Brain (organoid and tissue), 16 donors: ENCODE measurements at places on chromosomes 6 and 20.

DNA sequence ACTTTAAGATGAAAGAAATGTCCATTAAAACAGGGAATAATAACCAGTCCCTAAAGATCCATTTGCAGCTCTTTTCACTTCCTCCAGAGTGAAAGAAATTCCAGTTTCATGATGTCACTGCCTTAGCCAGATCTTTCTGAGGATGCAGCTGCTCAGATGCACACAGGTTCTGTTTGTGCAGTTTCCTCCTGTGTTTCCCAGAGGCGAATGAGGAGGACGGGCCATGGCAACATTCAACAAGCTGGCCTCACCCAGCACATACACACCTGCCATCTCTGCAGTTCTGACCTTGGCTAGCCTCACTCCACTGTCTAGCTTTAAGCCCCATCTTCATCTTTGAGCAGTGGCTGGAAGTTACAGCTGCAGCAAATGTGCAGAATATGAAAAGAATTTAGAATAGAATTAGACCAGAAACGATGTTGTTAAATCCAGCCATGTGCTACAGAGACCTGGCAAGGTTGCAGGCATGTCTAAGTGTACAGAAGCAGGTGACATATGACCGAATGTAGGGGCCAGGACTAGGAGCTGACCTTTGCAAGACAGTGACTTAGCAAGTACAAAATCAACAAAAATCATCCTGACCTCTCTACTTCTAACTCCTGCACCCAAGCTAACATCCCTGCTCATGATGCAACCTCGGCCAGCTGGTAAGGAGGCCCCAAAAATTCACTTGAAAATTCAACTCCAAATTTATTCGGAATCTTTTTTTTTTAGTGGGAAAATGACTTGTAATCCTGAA lies 35.0 kb downstream of the FAM50B start:
- peak; percentile 42 for DNase-seq

DNA sequence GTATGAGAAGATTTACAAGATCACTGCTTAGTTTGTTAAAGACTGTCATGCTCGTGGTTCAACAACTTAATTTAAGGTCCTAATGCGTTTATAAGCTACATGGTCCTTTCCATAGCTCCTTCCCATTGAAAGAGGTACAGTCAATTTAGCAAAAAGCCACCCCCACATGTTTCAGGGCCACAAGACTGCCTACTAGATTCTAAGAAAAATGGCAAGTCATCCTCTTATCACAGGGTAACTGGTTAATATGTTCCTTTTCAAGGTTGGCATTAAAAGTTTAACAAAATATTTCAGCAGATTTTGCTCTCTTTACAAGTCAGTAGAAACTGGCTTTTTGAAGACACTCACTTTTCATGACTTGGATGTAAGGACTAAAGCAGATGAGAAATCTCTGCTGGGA lies 15.7 kb downstream of the GSTA3 start:
- no peak for DNase-seq

GRCh38 chr6:168376120-168376519 lies 56.5 kb upstream of the DACT2 start:
- no peak for DNase-seq

DNA sequence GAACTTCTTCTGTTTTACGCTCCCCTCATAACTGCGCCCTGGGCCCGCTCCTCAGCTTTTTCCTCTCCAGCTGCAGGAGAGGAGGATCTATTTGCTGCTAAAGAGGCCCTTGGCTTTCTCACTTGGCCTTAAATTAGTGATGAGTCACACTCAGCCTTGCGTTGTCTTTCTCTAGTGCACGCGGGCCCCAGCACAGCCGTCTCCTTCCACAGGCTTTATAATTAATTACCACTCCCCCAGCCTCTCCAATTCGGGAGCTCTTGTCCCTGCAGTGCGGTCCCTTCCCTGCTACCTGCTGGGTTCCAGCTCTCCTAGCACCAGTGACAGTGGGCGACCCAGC lies 25.2 kb downstream of the PACSIN1 start:
- no peak for DNase-seq

- no peak for DNase-seq
Observed at GRCh38 chr6:49151461-49151860, 311.6 kb downstream of the MMUT start.

- no peak for DNase-seq
Observed at GRCh38 chr6:120378582-120379220, 955.6 kb downstream of the TBC1D32 start.

GRCh38 chr6:167799033-167799821 lies 27.5 kb upstream of the AFDN start:
- peak; percentile 83 for DNase-seq

DNA sequence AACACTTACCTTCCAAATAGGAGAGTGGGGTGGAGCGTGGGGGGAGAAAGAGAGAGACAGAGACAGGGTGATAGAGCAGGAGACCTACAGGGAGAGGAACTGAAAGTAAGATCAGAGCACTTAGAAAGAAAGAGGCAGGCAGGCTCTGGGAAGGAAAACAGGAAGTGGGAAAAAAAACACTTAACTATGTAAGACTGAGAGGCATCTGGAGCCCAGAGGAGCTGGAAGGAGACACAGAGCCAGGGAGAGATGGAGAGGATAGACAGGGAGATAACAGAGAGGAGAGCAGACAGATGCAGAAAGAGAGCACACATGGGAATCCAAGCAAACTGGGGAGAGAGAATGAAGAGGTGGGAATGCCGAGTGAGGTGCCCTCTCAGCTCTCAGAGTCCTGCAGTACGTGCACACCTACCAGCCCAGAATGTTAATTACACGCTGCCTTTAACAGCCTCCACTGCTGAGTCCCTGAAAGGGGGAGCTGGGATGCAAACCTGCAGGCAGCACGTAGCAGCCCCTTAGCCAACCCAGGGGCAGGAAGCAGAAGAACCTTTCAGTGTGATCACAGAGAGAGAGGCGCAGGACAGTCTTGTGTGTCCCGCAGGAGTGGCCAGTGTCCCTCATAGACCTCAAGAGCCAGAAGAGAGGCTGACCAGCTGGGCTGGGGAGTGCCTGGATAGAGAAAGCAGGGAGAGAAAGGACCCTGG lies 132.7 kb upstream of the LRFN2 start:
- peak; percentile 70 for DNase-seq

GRCh38 chr20:60659240-60659639 lies 592.8 kb upstream of the CDH4 start:
- no peak for DNase-seq

DNA sequence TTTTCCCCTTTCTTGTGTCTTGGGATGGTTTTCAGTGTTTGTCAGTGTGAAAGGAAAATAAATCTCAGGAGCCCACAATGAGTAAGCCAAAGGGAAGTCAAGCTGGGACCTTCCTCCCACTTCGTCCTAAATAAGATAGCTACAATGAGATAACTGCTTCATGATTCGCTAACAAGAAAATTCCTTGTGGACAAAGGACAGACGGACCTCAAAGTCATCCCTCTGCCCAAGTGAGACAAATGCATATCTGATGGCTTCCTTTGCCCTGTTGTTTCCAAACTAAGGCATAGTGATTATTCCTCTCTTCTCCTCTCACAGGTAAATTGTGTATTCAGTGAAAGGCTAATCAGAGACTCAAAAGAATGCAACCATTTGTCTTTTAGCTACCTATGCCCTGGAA lies 26.1 kb upstream of the ADTRP start:
- no peak for DNase-seq

- no peak for DNase-seq
Observed at GRCh38 chr6:14429396-14429795, 311.8 kb downstream of the CD83 start.

DNA sequence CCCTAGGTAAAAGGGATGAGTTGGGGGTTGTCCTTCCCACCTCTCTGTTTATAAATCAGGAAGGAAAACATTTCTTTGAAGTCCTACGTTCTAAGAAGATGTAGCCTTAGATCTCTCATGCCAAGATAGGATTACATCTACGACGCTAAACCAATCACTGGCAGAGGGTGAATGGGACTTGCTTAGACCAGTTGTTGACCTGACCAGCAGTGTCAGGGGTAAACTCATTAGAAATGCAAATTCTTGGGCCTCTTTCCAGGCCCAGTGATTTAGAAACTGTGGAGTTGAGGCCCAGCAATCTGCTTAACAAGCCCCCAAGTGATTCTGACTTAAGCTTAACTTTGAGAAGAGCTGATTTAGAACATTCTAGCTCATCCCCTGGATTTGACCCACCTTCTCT lies 147.1 kb upstream of the THEMIS start:
- DNase-seq: no peak

- DNase-seq: no peak
Observed at GRCh38 chr20:45813006-45813340, 529 bp downstream of the UBE2C start.

DNA sequence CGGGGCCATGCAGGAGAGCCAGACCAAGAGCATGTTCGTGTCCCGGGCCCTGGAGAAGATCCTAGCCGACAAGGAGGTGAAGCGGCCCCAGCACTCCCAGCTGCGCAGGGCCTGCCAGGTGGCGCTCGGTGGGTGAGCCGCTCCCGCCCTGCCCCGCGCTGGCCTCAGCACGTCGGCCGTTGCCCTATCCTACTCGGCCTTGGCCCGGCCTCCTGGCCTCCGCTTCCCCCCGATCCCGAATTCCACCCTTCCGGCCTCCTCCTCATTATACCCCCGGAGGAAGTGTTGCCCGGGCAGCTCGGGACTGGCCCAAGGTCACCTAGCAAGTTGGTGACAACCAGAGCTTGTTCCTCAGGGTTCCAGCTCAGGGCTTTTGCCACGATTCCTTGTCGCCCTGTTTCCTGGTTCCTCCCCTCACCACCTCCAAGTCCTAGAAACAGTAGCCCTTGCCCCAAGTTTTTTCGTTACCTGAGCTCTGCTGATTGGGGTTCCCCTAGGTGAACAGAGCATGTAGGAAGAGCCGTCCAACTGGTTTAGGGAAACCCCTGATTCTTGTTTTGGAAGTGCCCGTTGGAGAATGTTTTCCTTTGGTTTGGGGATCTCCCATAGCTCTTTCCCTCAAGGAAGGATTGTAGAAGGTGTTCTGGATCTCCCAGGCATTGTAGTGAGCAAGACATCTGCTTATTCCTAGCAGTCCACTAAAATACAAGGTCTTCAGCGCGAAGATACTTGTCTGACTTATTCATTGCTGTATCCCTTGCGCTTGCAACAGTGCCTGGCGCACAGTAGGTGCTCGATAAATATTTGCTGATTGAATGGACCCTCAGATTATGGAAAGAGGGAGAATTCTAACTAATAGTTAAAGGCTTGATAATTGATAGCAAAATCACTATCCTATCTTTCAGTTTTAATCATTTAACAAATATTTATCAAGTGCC lies 641 bp downstream of the ARFGEF2 start:
- DNase-seq: no peak

DNA sequence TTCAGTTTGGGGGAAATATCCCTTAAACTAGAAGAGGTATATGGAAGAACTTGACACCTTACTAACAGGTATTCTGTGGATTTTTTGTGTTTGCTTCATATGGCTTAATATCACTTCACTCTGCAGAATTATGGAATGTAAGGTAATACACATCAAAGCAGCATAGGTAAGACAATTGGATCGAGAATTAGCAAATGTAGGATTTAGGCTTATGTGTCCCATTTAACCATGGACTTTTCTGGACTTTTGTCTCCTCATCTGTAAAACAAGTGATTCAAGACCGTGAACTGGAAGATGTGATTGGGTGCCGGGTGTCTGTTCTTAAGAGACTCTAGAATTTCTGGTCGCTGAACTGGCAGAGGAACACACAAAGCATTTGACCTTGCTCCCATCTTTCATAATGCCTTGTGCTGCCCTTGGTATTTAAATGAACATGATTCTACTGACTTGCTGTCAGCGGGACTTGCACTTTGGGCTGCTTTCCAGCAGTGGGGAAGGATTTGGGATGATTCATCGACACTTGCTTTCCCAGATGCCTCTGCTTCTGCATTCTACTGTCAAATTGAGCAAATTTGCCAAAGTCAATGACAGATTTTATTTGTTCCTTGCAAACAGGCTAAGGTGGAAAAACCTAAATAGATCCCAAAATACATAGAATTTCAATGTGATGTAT lies 199.8 kb downstream of the PLCB1 start:
- DNase-seq: peak; percentile 27

- DNase-seq: no peak
Observed at GRCh38 chr6:1720620-1721322, 111.1 kb downstream of the FOXC1 start.

- DNase-seq: no peak
Observed at GRCh38 chr20:62111148-62111547, 11.1 kb upstream of the LSM14B start.

DNA sequence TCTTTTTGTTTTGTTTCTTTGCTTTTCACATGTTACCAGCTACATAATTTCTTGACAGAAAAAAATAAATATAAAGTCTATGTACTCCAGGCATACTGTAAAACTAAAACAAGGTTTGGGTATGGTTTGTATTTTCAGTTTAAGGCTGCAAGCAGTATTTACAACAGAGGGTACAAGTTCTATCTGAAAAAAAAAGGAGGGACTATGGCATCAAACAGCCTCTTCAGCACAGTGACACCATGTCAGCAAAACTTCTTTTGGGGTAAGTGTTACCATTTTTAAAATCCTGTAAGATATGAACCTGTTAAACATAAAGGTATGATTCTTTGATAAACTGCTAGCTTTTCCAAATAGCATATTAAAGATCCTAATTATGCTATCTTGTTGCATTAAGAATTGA lies 393 bp downstream of the RUNX2 start:
- no peak for DNase-seq

GRCh38 chr20:52818491-52818890 lies 153.7 kb upstream of the TSHZ2 start:
- DNase-seq: no peak

GRCh38 chr6:149218471-149218870 lies 99.0 kb upstream of the TAB2 start:
- no peak for DNase-seq

- DNase-seq: peak; percentile 65
Observed at GRCh38 chr20:62025832-62026563, 39.7 kb downstream of the TAF4 start.

GRCh38 chr6:142648036-142648451 lies 296.9 kb downstream of the HIVEP2 start:
- peak; percentile 40 for DNase-seq

- no peak for DNase-seq
Observed at GRCh38 chr20:45867819-45868176, 10.4 kb downstream of the ZSWIM3 start.

DNA sequence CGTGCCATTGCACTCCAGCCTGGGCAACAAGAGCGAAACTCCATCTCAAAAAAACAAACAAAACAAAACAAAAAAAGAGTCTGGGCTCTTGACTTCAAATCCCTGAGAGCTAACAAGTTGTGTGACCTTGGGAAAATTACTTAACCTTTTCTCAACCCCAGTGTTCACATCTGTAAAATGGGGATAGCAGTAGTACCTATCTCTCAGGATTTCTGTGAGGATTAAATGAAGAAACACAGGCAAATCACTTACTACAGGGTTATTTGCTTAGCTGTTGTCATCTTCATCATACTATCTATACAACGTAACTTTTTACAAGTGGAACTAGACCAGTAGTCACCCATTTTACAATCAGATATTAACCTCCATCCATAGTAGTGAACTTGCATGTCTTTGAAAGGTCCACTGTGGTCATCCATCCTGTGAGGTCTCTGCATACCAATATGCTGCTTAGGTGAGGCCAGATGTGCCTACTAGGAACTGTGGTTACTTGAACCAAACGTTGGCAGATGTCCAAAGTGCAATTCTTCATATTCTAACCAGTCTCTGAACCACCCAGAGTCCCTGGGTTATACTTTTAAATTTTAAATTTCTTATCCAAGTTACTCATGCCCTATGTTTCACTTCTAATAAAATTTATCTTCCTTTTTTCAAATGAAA lies 128.9 kb upstream of the BEND3 start:
- no peak for DNase-seq
